ENCODE measurements at places on chromosomes 5 and 9.

DNA sequence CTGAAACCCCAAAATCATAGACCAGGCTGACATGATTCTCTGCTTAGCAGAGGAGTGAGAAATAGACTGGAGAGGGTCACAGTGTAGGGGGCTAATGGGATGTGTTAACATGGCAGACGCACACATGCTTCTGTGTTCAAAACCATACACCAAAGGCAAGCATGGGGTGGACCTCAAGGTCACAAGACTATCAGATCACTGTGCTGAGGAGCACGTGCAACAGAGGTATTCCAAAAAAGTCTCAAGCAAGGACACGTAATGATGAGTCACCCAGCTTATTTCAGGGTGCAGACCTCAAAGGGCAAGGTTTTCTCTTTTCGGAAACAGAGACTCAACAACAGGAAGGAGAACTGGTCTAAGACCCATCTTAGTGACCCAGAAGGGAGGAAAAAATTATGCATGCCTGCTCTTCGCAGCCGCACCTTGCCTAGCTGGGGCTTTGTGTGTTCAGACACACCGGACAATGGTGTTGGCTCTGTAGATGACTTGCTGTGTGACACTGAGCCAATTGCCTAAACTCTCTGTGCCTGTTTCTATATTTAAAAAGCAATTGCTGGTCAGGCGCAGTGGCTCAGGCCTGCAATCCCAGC lies 20.3 kb downstream of the WHRN start:
- DNase-seq: no peak

DNA sequence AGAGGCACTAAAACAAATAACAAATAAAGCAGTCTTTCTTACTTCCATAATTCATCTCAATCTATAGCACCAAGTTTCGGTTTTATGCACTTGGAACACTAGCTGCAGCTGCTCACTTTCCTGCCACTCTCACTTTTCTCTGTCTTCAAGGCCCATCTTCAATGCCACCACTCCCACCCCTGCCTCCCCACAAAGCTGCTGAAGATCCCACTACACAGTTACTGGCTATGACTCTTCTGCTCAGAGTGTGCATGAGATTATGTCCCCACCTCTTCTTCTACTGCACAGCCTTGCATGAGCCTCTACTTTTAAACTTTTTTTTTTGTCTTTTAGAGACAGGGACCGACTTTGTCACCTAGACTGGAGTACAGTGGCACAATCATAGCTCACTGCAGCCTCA lies 77.4 kb downstream of the SAXO1 start:
- no peak for DNase-seq

GRCh38 chr5:145991044-145991575 lies 54.7 kb downstream of the SH3RF2 start:
- DNase-seq: no peak

GRCh38 chr5:140340605-140341121 lies 5.7 kb downstream of the HBEGF start:
- no peak for DNase-seq

- DNase-seq: no peak
Measured at GRCh38 chr5:96942911-96943310, 7.0 kb downstream of the LNPEP start.

GRCh38 chr5:56757077-56757476 lies 58.3 kb upstream of the MAP3K1 start:
- DNase-seq: no peak

DNA sequence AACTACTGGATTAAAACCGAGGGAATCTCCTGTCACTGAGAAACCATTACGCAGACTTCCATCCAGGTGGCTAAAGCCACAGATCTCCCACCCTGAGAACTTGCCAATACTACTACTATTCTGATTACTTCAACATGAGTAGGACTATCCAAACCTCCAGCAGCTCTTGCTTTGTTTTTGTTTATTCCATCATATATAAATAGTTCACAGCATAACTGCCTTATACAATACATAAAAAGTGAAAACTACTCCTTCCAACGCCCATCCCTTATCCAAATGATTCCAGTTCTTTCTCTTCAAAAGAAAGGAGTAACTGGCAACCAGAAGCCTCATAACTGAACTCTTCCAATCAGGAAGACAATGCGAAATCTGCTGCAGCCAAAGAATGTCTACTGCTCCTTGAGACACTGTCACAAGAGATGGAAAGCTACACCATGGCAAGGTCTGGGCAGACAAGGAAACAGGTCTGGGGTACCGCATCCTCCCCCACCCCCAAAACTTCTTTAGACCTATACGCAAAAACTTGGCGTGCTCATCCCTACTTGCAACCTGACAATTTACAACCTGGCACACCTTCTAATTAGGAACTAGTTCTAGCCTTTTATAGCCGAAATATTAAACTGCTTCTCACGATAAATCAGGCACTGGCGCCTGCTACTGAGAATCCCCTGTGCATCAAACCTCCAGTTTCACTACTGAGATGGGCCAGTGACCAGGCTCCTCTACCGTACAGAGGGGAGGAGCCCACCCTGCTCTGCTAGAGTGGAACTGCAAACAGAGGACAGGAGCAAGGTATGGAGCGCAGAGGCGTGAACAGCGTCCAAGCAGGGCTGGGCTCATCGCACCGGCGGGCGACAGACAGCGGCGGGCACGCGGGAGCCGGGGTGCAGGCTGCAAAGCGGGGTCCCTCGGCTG lies 986 bp downstream of the PLPP1 start:
- DNase-seq: no peak

- DNase-seq: no peak
Measured at GRCh38 chr9:136120438-136120844, 1.8 kb upstream of the TMEM250 start.

GRCh38 chr5:169628892-169629291 lies 8.2 kb upstream of the DOCK2 start:
- no peak for DNase-seq

GRCh38 chr5:76579166-76579937 lies 43.9 kb downstream of the F2RL2 start:
- DNase-seq: no peak

DNA sequence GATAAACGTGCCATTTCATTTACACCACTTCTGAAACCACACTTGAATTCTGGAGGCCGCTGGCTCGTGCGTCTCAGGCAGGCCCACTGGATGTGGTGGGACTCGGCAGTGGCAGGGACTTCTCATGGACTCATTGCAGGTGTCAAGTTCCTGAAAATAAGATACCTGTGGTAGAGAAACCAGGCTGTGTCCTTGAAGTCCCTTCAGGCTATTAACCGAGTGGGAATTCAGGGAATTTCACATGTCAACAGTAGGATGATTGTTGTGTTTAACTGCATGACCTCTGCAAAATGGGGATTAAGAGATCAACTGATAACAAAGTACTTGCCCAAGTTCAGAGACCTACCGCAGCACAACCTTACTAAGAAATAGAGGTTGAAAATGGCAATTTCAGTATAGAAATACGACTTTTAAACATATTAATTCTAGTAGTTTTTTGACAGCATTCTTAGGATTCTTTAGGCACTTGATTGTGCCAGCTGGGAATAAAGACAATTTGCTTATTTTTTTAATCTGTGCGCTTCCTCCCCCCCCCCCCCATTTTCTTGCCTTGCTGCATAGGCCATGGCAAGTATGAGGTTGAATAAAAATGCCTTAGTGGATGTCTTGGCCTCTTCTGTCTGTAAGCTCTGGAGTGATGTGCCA lies 26.8 kb downstream of the TRIP13 start:
- no peak for DNase-seq

- DNase-seq: no peak
Measured at GRCh38 chr5:652773-653350, 40.3 kb downstream of the TPPP start.

GRCh38 chr5:43040287-43041098 lies at the start of gene ANXA2R:
Gene ANXA2R (minus strand): TSS chr5:43040319. CDS start chr5:43040046, 273 bp downstream.
- peak; percentile 61 for DNase-seq

GRCh38 chr9:21710548-21711191 lies 91.8 kb upstream of the MTAP start:
- DNase-seq: no peak

DNA sequence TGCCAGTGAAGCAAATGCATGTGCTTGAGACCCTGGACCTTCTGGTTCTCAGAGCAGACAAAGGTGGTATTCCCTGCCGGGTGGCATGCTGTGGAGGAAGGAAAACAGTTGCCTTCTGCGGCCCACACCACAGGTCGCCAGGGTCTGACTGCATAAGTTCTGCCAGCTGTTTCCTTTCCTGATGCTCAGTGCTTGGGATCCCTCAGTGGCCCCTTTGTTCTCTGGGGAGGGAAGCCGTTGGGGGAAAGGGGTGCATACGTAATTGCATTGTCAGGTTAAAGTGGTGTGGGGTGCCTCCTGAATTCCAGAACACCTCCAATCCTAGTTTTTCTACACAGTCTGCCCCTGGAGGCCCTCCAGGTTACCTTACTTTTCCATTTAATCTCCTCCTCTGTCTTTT lies 43.1 kb upstream of the SLC2A8 start:
- DNase-seq: no peak

DNA sequence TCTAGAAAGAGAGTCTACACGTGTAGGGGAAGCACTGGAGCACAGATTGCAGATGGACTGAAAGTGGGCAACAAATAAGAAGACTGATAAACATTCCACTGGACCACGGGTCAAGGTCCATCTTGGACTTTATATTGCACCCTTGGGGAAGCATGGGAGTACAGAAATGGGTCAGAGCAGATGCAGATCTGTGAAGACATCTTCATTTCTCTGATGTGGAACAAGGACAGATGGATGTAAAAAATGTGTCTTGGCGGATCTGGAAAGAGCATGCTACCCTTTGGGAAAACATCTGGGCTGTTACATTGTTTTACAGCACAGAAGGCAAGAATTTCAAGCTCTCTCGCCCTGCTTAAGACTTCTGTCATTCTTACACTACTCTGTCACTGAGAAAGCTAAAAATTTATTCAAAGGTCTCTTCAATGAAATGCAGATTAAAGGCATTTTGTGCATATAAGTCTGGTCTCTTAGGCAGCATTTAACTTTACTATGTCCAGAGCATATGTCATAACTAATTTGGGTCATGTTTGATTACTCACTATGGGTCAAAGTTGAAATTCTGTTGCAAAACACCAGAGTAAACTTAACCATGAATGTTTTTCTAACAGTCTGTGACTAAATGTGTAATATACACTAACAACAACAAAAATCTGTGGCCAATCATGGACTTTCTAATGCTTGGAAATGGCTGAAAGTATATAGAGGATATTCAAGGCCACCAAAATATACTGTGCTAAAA lies 756.4 kb upstream of the DMAC1 start:
- DNase-seq: no peak

DNA sequence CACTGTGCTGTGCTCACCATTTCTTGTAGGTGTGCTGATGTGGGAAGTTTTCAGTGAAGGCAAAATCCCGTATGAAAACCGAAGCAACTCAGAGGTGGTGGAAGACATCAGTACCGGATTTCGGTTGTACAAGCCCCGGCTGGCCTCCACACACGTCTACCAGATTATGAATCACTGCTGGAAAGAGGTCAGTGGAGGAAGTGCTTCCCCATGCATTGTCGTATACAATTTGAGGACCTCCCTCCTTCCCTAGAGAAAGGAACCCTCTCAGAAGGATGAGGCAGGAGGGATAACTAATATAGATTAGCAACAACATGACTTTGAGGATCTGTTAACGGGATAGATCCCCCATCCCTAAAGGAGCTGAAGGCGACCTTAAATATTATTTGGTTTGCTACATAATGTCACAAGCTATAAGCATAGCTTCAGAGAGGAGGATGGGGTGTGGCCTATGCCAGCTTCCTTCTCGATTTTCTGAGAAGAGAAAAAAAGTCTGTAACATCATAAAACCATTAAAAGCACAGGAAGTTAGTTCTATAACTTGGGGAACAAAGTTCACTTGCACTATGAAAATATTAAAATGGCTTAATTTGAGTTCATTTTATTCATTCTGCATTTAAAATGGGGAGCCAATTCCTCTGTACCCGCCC lies 17.0 kb upstream of the CYFIP2 start:
- no peak for DNase-seq

DNA sequence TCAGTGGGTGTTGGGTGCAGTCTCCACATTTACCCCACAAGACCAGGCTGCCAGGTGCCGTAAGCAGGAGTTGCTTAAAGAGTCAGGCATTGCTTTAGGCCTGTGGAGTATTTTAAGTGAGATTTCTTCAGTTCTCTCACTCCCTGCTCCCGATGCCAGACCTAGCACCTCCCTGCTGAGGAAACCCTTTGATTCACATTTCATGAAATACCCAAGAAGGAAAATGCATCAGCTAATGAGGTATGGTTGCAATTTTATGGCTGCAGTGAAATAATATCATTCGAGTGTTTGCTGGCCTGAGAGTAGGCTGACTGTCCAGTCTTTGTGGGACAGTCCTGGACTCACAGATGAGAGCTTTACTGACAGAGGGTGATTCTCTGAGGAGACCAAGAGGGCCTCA lies 67.4 kb upstream of the CTSL start:
- no peak for DNase-seq

DNA sequence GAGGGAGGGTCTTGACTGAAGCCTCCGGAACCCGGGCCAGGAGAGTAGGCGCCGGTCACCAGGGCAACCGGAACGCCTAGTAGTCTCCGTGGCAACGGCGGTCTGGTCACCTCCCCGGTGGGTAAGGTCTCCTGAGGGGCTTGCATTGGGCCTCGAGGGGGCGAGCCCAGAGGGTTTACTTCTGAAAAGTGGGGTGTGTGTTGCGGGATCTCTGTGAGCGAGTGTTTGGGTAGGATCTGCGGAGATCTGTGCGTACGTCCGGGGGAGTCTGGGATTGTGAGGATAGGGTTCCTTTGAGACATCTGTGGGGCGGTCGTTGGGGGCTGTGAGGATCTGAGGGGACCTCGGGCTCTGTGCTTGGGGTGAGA lies at the start of gene FAM221B:
Gene FAM221B, minus strand, starts transcription at position 17 of the 368 bp plus-strand sequence. CDS start 2,571 bp downstream, outside the sequence.
- no peak for DNase-seq

- no peak for DNase-seq
Measured at GRCh38 chr9:128838338-128838737, 8.7 kb upstream of the SPOUT1 start.

DNA sequence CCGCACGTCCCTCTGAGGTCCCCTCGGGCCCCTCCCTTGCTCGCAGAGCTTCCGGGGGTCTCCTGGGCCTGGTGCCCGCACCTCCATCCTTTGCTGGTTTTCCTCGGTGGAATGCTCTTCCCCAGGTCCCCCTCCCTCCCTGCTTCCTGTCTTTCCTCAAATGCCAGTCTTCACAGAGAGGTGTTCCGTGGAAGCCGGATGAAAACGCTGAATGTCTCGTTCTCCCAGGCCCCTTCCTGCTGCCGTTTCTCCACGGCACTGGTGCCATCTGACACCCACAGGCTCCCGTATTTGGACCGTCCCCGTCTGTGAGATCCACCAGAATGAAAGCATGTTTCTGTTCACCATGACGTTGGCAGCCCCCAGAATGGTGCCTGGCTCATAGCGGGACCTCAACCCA lies 4.1 kb downstream of the OR2V1 start:
- DNase-seq: no peak

DNA sequence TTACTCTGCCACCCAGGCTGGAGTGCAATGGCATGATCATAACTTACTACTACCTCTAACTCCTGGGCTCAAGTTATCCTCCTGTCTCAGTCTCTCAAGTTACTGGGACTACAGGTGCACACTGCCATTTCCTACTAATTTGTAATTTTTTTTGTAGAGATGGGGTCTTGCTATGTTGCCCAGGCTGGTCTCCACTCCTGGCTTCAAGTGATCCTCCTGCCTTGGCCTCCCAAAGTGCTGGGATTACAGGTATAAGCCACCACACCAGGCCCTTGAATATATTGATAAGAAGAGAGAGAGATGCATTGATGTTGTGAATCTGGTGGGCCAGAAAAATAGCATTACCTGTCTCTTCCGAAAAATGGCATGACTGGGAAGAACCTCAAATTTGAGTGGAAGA lies 21.0 kb upstream of the RCL1 start:
- no peak for DNase-seq

GRCh38 chr9:33459115-33459514 lies 11.7 kb upstream of the AQP3 start:
- no peak for DNase-seq
